ENCODE measurements at places on chromosomes 2 and 18.

GRCh38 chr18:41783065-41783818 is 171.8 kb upstream of the PIK3C3 start:
- no peak for DNase-seq

DNA sequence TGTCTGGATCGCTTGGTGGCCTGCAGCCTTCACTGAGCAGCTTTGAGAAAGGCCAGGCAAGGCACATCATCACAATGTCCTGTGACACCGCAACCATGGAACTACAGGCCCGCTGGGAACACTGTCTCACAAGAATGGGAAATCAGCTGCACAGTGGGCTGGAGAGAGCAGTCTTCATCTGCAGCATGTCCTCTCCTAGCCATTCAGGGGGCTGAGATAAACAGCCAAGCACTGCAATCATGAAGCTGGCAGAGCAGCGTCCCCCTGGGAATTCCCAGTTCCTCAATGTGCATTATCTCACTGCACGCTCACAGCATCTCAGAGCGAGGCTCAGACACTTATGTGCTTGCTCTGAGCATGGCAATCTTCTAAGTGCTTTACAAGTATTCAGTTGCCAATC is 1.9 kb downstream of the CMPK2 start:
- DNase-seq, result no peak

- no peak for DNase-seq
Measured at GRCh38 chr18:66894851-66895250, 291.0 kb upstream of the CDH19 start.

DNA sequence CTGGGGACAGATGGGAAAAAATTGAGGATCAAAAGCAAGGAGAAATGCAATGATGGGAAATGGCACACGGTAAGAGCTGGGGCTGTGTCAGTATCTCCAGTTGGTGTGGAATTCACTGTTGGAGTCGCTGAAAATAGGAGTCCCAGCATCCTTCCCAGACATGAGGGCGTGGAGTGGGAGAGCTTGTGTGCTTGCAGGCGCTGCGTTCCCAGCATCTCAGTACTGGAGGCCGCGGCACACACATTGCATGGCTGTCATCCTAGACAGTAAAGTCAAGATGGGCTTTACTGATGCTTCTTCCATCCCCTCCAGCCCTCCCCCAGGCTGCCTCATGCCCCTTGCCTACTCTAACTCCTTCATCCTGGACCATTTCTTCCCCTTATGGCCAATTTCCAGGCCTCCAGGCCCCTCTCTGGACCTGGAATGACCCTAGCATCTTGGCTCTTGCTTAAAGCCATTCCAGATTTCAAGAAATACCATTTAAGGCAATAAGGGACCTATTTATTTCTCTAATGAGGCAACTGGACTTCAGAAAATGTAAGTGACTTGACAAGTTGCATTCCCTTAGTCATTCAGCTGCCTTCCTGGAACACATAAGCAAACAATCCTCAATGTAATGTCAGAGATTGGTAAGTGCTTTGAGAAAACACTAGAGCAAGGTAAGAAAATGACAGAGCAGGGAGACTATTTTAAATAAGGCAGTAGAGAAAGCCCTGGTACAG is 70.5 kb upstream of the TTC39C start:
- DNase-seq, result no peak

DNA sequence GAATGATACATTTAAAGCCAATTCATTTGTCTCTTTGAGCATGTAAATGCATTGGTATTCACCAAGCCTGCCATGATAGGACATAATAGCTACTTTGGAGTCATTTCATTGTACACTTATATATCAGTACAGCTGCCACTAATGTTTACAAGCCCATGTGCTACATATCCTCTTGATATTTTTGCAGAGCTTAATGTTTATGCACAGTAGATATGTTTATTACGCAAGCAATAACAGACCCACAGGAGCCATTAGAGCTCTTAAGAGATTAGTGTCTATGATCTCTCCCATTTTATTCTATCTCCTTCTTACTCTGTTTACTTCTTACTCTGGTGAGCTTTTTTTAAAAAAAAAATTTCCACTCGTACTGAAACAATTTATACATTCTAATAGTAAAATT is 1132.1 kb upstream of the ZEB2 start:
- DNase-seq, result no peak

- DNase-seq, result no peak
Measured at GRCh38 chr2:191637182-191638078, 40.5 kb upstream of the NABP1 start.

DNA sequence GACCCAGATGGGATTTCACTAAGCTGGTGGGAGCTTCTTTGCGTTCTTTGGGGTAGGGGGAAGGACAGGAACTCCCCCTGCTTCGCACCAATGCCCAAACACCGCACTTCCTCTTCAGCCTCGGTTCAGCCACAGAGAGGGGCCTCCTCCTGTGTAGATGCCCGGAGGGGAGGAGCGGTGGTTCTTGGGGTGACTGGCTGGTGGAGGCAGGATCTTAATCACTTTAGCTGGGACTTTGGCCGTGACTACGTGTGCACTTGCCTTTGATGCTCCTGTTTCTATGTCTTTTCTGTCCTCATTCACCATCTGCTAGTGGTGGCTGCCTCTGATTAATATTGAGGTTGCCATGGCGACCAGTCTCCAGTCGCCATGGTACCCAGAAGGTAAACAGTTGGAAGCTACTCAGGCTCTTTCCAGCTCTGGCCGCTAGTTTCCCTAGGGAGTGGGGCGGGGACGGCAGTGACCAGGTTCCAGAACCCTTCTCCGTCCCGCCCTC is 1.9 kb downstream of the CNGA3 start:
- DNase-seq, result no peak

GRCh38 chr18:34697233-34697632 is 12.9 kb upstream of the DTNA start:
- no peak for DNase-seq

DNA sequence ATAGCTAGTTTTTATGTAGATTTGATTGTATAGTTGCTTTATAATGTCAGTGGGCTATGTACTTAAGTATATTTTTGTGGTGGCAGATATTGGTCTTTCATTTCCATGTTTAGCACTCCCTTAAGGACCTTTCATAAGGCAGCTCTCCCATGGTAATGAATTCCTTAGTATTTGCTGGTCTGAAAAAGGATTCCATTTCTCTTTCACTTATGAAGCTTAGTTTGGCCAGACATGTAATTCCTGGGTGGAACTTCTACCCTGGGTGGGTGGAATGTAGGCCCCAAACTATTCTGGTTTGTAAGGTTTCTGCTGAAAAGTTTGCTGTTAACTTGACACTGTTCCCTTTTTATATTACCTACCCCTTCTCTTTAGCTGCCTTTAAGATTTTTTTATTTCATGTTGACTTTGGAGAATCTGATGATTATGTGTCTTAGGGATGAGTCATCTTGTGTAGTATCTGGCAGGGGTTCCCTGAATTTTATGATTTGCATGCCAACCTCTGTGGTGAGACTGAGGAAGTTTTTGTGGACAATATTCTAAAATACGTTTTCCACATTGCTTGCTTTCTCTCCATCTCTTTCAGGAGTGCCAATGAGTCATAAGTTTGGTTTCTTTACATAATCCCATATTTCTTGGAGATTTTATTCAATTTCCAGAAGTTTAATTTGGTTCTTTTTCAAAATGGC is 65.4 kb upstream of the VRK2 start:
- DNase-seq, result no peak

GRCh38 chr18:7749510-7749981 is 182.4 kb downstream of the PTPRM start:
- no peak for DNase-seq

DNA sequence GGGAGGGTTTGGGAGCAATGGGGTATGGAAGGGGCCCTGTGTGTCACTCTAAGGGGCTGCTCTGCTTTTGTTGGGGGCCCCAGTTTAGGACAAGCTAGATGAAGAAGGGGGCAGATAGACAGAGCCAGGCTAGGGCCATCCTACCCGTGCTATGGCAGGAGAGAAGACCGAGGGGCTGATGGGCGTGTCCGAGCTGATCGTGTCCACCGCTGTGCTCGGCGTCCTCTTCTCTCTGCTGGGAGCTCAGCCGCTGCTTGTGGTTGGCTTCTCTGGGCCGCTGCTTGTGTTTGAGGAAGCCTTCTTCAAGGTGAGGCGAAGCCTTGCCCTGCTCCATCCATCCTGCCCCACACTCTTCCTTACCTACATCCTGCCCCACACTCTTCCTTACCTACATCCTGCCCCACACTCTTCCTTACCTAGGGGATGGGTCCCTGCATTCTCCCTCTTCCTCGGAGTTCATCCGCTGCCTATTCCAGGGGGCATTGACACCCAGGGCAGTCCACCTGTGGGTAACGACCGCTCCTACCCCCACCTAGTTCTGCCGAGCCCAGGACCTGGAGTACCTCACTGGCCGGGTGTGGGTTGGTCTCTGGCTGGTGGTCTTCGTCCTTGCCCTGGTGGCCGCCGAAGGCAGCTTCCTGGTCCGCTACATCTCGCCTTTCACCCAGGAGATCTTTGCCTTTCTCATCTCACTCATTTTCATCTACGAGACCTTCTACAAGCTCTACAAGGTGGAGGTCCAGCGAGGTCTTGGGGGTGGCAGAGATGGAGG is 8.9 kb downstream of the SLC4A3 start:
- no peak for DNase-seq

- DNase-seq, result no peak
Measured at GRCh38 chr2:69514406-69514805, 77.2 kb upstream of the NFU1 start.

DNA sequence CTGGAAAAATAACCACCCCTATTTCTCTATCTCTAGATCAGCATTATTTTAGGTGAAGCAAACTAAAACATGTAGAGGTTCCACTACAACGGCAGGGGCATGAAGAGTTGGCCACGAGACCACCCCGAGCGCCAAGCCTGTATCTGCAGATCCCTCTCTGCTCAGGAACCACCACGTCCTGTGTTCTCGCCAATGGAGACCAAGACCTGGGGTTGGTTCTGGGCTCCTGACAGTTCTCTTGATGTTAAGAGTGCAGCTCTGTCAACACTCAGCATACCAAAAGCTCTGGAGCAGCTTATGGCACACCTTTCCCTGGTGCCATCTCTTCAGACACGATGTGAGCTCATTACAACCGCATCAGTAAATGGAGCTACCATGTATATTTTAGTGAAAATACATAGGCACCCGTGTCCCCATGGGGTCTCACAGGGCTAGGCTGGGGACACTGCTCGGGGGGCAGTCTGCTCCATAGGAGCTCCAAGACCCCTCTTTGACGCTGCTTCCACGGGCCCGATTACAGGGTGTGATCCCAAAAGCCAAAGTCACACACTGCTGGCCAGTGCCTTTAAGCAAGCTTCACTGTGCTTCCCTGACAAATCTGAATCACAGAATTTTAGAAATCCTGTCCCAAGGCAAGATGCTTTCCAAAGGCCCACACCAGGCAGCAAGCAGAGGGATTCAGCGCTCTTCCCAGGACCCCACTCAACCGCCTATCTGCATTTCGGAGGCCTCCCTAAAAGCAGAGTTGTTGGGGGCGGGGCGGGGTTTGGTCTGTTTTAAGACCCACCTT is 72.2 kb downstream of the EMILIN2 start:
- DNase-seq, result no peak
